NCI-H1105 treated with DMSO at 0.1 percent for 48 hours (cell line): ENCODE measurements at places on chromosomes 1 and 21.
A peak's percentile ranks its signal among the peaks of the same experiment; 100 is the strongest.

DNA sequence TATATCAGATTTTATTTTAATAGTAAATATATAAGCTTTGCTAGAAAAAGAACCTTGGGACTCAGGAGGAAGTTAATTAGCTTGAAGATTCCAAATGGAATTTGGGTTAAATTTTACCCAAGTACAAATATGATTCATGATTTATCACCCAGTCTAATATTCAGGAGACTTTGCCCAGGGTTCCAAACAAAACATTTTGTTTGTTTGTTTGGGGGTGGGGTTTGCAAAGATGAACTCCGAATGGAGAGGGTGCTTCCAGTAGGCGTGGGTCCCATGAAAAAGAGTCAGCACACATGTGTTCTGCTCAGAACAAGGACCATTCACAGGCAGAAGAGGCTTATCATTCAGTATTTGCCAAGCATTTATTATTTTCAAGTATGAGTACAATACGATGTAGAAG, 23.5 kb downstream of the KCNT2 start:
- DNase-seq: no peak

DNA sequence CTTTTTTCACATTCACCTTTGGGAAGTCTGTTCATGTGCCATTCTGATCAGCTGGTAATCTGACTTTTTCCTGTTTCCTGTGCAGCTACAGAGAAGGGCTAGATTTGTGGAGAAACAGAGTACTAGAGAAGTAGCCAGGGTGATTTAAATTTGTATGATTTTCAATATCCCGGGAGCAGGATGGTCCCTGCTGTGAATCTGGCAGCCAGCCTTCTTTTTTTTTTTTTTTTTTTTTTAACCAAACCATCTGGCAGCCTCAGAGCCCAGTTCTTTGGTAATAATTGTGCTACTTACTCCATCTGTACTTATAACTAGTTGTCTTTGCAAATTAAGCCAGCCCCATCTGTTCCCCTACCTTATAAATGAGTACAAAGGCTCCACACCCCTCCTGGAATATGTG, 248.6 kb upstream of the DEPDC1 start:
- DNase-seq: peak; percentile 69

- DNase-seq: no peak
Measured at GRCh38 chr1:173205146-173206051, 1.7 kb downstream of the TNFSF4 start.

GRCh38 chr1:224534731-224535130, 81.4 kb upstream of the CNIH3 start:
- DNase-seq: peak; percentile 85

GRCh38 chr1:29240400-29240837, 4.1 kb downstream of the PTPRU start:
- peak; percentile 13 for DNase-seq

DNA sequence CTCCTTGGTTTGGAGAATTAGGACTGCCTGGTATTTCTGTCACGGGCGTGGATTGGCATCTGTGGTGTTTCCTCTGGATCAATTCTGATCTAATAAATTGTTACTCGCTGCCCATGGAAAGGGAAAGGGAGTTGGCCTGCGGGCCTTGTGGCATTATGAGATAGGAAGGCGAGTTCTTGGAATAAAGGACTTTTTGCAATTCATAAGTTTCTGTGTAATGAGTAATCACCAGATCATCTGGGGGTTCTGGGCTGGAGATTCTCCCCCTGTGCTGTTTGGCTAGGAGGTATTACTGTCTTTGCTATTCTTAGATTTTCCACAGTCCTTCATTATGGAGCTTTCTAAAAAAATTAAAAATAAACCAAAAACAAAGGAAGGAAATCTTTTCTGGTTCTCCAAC, 315.9 kb downstream of the CAMTA1 start:
- DNase-seq: no peak

- DNase-seq: no peak
Measured at GRCh38 chr1:53377438-53377841, 49.6 kb upstream of the LRP8 start.

DNA sequence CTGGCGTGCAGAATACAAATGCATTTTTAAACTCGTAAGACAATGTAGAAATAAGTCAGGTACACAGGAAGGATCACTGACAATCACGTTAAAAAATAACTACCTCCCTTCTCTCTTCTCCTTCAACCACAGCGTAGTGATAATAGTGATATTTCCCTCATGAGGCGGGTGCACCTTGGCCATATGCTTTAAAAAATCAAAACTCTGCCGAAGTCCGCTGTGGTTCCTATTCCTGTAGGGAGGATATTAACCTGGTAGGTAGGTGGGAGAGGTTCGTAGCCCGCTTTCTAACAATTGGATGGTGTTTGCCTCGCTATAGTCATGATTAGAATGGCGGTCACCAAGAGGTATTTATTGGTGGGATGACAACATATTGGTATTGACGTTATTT, 732 bp downstream of the GREM2 start:
- no peak for DNase-seq

GRCh38 chr1:34663031-34663430, 91.8 kb upstream of the GJB5 start:
- DNase-seq: no peak

GRCh38 chr1:150692720-150693119, 4.2 kb downstream of the GOLPH3L start:
- no peak for DNase-seq

GRCh38 chr21:38741092-38741949, 64.4 kb upstream of the ETS2 start:
- DNase-seq: no peak

GRCh38 chr1:43232074-43232473, 37.7 kb upstream of the TMEM125 start:
- DNase-seq: no peak

GRCh38 chr1:153397924-153398651, 7.2 kb upstream of the S100A8 start:
- no peak for DNase-seq

- peak; percentile 38 for DNase-seq
Measured at GRCh38 chr1:68346188-68346808, 103.5 kb downstream of the RPE65 start.

GRCh38 chr1:154533952-154534844, 24.3 kb downstream of the UBE2Q1 start:
- peak; percentile 79 for DNase-seq

DNA sequence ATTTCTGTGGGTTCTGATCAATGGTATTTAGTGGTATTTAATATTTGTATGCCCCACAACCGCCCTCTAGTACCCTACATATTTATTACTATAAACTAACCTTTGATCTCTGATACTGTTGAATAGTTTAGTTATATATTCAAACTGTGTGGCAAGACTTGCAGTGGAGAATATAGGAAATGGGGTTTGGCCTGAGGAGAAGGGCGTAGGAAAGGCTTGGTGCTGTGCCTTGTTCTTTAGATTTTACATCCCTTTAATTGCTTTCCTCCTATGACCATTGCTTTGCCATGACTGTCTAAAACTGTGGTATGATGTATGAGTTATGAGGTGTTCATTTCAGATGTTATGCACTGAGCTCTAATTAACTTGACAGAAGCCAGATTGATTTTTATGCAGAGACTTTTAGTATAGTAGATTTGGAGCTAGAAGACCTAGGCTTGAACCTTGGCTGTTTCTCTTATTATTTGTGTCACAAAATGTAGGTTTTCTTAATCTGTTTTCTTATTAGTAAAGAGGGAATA, 18.6 kb downstream of the DISP1 start:
- DNase-seq: no peak

DNA sequence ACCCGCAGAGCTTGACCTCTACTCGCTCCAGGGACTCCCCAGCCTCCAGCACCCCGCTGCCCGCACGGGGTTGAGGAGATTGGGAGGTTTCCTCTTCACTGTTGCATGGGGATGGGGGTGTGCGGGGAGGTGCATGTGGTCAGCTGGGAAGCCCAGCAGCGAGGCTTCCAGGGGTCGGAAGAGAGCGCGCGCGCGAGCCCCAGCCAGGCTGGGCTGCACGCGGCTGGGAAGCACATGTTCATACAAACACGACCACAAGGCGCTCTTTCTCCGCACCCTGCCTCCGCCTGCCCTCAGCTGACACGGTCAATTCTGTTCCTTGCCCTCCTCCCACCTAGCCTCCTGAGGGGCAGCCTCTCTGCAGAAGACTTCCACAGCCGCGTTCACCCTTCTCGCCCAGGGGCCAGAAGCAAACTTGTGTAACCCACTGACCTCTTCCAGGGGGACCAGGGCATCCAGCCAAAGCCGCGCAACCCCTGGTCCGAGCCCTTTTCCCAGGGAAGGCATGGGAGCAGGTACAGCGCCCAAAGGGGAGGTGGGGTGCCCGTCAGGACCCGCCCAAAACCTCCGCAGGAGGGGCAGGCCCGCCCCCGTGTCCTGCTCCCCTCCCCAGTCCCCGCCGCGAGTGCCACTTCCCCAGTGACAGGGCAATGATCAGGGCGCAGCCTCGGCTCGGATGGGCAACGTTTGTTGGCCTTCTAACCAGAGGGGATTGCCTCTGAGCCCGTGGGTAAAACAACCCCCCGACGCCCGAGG, 1.3 kb downstream of the COL24A1 start:
- no peak for DNase-seq

- DNase-seq: peak; percentile 37
Measured at GRCh38 chr1:214044438-214045214, 56.9 kb downstream of the PROX1 start.

GRCh38 chr1:178465011-178465410, 31.8 kb downstream of the CLEC20A start:
- no peak for DNase-seq

- peak; percentile 93 for DNase-seq
Measured at GRCh38 chr1:22557341-22557950, 5.8 kb upstream of the EPHA8 start.

GRCh38 chr1:111776861-111777260, 21.2 kb downstream of the DDX20 start:
- no peak for DNase-seq

GRCh38 chr1:78229344-78229743, 183.6 kb downstream of the GIPC2 start:
- no peak for DNase-seq

- DNase-seq: no peak
Measured at GRCh38 chr1:83098791-83099190, 900.1 kb downstream of the TTLL7 start.

- DNase-seq: no peak
Measured at GRCh38 chr1:90850181-90850897, 133.2 kb upstream of the BARHL2 start.

GRCh38 chr1:8267307-8267706, 50.6 kb upstream of the SLC45A1 start:
- no peak for DNase-seq

DNA sequence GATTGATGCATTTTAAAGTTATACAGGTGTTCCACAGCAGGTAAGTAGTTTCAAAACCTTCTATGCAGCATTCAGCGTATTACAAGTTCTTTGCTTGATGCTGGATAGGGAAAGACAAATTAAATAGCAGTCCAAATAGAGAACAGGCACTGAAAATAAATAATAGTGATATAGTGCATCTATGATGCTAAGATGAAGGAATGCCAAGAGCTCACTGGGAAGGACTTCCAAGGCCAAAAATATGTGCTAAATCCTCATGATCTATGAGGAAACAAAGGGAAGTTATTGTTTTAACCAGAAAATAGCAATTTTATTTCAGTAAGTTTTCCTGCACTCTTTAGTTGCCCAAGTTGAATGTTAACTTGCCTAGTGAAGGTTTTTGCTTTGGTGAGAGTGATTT, 127.8 kb upstream of the GREM2 start:
- no peak for DNase-seq

GRCh38 chr1:44423591-44424537, 18.8 kb downstream of the RNF220 start:
- no peak for DNase-seq

- DNase-seq: no peak
Measured at GRCh38 chr21:31675318-31675717, 15.8 kb downstream of the SOD1 start.

DNA sequence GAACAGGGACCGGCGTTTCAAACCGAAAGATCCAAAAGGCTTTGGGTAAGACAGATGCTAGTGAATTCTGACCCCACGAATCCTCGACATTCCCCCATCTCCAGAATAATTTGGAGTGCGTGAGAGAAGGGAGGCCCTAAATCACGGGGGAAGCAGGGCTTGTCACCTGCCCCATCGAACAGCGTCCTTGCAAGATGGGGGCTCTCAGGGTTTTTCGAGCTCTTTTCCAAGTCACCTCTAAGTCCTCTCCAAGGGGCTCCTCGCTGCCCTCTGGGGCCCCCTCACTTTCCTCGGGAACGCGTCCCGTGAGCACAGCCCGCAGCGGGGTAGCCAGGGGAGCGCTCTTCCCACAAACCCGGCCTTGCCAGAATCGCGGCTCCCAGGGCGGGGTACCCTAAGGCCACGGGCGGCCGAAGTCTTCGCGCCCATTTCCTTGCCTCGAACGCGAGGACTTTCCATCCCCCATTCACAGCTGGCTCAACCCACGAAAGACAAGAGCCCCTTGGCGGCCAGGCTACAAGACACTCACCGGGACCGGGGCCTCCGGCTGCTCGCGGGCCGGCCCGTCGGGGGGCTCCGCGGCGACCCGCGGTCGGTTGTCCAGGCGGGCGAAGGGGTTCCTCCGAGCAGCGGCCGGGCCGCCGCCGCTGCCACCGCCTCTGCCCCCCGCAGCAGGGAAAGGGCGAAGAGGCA, 546 bp downstream of the DONSON start:
- peak; percentile 41 for DNase-seq

DNA sequence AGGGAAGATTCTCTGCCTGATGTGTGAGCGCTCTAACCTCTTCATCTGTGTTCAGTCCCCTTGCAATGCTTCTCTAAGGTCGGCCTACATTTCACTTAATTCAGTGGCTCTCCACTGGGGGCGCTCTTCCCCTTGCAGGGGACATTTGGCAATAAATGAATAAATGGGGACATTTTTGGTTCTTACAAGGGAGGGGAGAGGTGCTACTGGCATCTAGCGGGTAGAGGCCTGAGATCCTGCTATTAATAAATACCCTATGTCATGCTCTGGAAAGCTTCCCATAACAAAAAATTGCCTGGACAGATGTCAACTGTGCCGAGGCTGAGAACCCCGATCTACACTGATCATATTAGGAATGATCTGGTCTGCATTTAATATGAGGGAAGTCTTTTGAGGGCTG, 25.9 kb upstream of the DNAJC11 start:
- no peak for DNase-seq

- DNase-seq: no peak
Measured at GRCh38 chr1:26991310-26992116, 2.0 kb upstream of the TRNP1 start.

- DNase-seq: no peak
Measured at GRCh38 chr1:162835157-162835899, 25.6 kb downstream of the CCDC190 start.

DNA sequence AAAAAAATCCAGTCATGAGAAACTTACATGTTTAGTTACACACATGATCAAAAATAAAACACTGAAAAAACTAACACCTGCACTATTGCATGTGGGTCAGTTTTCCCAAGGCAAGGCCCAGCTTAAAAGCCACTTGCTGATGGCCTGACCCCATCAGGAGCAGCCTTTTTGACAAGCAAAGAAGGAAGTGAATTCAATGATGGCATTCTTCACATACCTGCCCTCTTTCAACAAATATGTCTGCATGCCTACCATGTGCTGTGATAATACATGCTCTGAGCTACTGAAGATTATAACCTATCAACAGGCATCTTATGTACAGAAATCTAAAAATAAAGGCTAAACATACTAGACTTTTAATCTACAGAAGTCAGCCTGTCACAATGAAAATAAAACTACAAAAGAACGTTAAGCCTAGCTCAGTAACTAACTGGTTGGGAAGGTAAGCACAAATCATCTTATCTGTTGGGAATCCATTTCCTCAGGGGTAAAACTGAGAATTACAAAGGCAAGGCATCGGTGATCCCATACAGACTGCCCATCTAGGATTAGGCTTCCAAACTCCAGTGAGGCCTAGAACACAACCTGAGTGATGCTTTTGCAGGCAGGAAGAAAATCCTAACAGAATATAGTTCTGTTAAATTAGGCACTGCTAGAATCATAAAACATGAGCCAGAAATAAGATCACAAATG, 14.5 kb downstream of the SORT1 start:
- DNase-seq: no peak
